Urothelium cell line (cell line): ENCODE measurements at places on chromosomes 12 and 14.

DNA sequence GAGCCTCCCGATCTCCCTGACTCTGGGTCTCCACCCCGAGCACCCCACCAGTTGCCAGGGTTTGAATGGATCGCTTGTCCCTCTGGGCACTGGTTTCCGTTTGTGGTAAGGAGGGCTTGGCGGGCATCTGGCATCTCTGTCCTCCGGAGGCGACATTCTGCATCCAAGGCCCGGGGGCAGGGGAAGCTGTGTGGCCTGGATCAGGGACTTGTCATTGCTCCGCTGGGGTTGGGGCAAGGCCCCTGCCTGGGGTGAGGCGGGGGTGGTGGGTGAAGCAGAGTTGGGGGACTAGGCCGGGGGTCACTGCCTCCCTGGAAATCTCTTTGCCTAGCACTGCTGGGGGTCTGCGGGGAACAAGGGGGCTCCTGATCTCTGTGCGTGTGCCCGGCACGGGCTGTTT is 30.2 kb downstream of the KIF26A start:
- DNase-seq: no peak

- no peak for DNase-seq
These were observed 119.6 kb downstream of the LRRIQ1 start for GRCh38 chr12:85155791-85156190.

DNA sequence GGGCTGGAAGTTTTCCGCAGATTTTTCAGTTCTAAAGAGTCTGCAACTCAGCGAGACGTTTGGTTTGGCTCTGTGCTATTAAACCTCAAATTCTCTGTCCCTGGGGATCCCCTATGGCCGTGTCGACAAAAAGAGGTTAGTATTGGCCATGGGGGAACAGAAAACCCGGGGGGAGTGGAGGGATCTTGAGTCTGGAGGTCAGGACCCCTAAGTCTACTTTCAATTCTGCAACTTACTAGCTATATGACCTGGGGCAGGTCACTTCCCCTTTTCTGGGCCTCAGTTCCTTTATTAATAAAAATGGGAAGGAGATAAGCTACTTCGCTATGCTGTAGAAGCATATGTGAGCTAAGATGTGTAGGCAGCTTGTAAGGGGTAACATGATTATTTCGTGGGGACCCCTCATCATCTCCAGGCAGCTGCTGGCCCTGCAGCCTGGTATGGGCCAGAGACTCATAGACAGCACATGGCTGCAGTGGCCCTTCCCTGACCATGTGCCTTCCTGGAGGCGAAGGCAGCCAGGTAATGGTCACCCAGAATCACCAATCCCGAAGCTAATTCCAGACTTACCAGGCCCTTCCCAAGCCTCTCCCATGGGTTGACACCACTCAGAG is 8.6 kb downstream of the ASB2 start:
- no peak for DNase-seq

DNA sequence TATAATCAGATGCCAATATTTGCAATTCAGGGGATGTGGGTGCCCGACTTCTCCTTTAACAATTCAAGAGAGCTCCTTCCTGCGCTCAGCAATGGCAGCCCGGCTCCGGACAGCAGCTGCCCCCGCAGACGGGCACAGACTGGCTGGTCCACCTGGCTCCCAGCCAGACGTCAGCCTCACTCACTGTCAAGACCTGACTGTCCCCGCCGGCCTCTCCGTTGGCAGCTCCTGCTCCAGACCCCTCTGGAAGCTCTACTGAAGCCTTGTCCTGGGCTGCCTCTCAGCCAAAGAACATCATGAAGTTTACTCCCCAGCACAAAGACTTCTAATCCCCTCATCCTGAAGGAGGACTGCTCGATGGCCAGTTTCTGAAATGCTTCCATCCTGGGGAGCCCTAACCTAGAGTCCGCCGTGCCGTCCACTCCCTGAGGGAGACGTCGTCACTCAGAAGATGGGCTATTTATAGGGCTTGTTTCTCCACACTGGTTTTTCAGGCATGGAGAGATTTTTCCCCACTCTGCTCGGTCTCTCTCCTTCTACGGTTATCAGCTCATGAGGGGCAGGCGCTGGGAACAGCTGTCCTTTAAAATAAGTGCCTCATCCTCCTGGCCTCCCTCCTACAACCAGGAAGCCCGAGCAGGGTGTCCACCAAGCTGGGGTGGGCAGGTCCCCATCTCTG is 126.2 kb downstream of the RFLNA start:
- DNase-seq: no peak

- no peak for DNase-seq
These were observed 14.5 kb upstream of the PSMD9 start for GRCh38 chr12:121874071-121874470.

- no peak for DNase-seq
These were observed 9.6 kb downstream of the GNS start for GRCh38 chr12:64749461-64750200.

DNA sequence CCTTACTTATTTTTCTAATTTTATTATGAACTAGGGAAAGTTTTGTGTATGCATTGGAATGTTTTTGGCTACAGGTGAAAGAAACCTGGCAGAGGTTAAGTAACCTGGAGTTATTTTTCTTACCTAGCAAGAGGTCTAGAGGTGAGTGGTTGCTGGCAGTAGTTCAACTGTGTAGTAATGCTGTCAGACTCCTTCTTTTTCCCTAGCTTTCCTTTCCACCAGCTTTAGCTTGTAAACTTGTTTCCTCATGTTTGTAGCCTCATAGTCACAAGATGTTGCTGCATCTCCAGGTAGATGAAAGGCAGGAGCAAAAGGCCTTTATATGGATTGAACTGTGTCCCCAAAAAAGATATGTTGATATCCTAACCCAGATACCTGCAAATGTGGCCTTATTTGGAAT is 105.1 kb upstream of the AMIGO2 start:
- no peak for DNase-seq

- no peak for DNase-seq
These were observed 75.6 kb upstream of the DACT1 start for GRCh38 chr14:58562141-58562540.

- no peak for DNase-seq
These were observed 69.9 kb downstream of the WIF1 start for GRCh38 chr12:65051218-65051617.
